ENCODE measurements at places on chromosomes 4 and X. TPM values are rescaled to one million over a fixed set of nuclear protein-coding genes. Genes with fewer than 3 reads are reported as not detected.

The GPR82 gene
- total RNA-seq: not detected

The GAB3 gene
- 0.11 TPM for total RNA-seq

The CFAP47 gene
- under 0.01 TPM for total RNA-seq

The SOWAHB gene
- total RNA-seq: 2.4 TPM

The HS3ST1 gene
- 0.22 TPM for total RNA-seq

The GAGE12H gene
- not detected for total RNA-seq

The MEPE gene
- not detected for total RNA-seq

The SATL1 gene
- total RNA-seq: under 0.01 TPM

The HELT gene
- not detected for total RNA-seq

The CXCL10 gene
- not detected for total RNA-seq

The ARHGAP4 gene
- 2.9 TPM for total RNA-seq

The RNF4 gene
- total RNA-seq: 37.3 TPM

The PRKG2 gene
- 0.39 TPM for total RNA-seq

The ERVMER34-1 gene
- 0.33 TPM for total RNA-seq

The SCD5 gene
- total RNA-seq: 173 TPM

The VCX2 gene
- total RNA-seq: not detected

The ZNF157 gene
- 0.11 TPM for total RNA-seq

The GRID2 gene
- total RNA-seq: not detected

The NDST3 gene
- 2.3 TPM for total RNA-seq

The CCDC160 gene
- total RNA-seq: 0.79 TPM

The CT45A1 gene
- not detected for total RNA-seq

The TMSB15A gene
- total RNA-seq: 1.6 TPM

The ATXN3L gene
- not detected for total RNA-seq

The HTN1 gene
- total RNA-seq: not detected

The RBMXL3 gene
- not detected for total RNA-seq

The NXF2 gene
- not detected for total RNA-seq

The NRK gene
- 6.1 TPM for total RNA-seq

The HAND2 gene
- 19.6 TPM for total RNA-seq

The CLCN4 gene
- 11.0 TPM for total RNA-seq

The TMEM131L gene
- 5.9 TPM for total RNA-seq

The KLKB1 gene
- total RNA-seq: not detected

The RASGEF1B gene
- total RNA-seq: 2.7 TPM

The RAB33B gene
- 12.6 TPM for total RNA-seq

The FRG2 gene
- total RNA-seq: not detected

The PLS3 gene
- total RNA-seq: 225 TPM

The TBC1D19 gene
- total RNA-seq: 25.3 TPM

The AFM gene
- total RNA-seq: not detected

The GPC4 gene
- total RNA-seq: 14.1 TPM

The RADX gene
- total RNA-seq: 0.39 TPM

The CYBB gene
- total RNA-seq: not detected

All from placental epithelial cell (primary cell).